ENCODE measurements at places on chromosomes 1 and 21.

DNA sequence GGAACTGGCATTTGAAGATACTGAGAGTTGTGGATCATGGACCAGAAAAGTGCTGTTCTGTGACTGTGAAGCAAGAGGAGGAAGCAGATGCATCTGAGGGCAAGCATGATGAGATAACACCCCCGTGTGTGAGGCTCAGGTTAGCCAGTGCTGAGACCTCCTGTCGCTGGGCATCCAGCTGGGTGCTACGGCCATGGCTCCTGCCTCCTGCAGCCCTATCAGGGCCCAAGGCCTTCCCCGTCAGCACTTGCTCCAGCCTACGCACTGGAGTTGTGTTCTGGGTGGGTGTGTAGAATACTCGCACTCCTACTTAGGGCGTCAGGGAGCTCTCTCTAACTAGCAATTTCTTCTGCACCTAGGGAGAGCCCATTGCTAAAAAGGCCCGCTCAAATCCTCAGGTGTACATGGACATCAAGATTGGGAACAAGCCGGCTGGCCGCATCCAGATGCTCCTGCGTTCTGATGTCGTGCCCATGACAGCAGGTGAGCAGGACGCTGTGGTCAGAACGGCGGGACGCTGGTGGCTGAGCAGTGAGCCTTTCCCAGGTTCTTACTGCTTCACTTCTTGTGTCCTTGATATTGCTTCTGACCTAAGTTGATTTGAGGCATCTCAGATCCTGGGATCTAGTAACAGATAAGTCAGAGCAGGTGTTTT lies 6.5 kb downstream of the PPIE start:
- DNase-seq, result no peak

- DNase-seq, result peak; percentile 70
Observed at GRCh38 chr1:169427081-169427641, at the start of gene CCDC181. Gene CCDC181, minus strand, starts transcription at chr1:169427474. Its CDS starts 2,547 bp downstream, at chr1:169424927.

DNA sequence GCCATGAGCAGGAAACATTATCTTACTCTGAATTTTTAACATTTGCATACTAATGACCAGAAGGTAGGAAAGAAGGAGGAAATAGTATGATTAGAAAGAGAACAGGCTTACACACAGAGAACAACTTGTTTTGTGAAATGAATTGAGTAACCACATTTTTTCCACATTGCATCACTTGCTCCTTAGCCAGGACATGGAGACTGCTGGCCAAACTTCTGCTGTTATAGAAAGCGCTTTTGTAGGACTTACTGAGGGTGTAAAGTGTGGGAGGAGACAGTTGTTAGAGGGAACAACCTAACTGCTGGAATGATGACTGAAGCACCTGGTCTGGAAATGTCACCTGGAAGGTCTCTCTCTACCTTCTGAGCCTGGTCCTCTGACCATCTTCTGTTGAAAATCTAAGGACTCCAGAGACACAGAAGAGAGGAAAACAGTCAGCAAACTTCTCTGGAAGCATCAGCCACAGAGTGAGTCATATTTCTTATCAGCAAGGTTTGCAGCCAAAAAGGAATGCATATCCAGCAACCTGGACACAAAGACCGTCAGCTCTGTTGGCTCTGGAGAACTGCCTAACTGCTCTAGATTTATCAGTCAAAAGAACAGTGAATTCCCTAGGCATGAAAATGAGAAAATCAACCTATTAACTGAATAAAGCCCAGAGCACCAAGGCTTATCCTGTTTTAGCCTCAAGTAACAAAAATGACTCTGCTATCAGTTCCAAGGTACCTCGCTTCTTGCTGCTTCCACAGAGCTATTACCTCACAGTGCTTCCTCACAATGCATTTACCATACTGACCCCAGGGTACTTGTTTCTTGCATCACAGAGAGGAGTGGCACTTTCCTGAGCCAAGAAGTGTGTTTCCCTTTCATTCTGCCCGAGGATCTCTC lies 88.0 kb upstream of the SLFNL1 start:
- no peak for DNase-seq

DNA sequence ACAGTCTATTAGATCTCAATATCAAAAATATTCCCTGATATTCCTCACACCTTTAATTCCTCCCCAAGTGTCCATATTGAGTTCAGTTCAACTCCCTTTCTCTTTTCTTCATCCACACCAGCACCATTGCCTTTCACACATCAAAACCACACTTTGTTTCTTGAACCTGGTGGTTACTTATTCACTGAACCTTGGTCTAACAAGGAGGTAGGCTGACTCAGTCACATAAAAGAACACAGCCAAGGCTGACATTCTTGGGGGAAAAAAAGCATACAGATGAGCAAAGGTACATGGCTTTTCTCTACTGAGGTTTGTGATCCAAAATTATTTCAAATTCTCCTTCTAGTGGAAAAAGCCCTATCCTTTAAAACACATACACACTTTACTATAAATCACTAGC lies 131.7 kb upstream of the USH2A start:
- no peak for DNase-seq

GRCh38 chr21:42537106-42537742 lies 23.6 kb downstream of the SLC37A1 start:
- DNase-seq, result no peak

DNA sequence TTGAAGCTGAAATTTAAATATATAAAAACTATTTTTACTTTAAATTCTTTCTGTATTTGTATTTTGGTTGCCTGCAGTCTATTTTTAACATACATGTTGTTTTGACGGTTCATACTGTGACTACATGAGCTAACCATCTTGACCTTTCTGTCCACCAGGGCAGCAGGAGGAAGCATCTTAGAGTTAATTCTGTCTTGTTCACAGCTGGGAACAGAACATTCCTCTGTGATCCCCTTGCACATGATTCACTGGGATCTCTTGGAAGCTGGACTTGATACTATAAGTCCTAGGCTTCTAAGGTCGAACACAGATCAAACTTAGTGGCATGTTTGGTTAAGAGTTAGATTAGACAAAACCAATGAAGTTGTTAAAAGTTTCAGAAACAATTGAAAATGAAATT lies 99.7 kb downstream of the NFIA start:
- DNase-seq, result no peak

DNA sequence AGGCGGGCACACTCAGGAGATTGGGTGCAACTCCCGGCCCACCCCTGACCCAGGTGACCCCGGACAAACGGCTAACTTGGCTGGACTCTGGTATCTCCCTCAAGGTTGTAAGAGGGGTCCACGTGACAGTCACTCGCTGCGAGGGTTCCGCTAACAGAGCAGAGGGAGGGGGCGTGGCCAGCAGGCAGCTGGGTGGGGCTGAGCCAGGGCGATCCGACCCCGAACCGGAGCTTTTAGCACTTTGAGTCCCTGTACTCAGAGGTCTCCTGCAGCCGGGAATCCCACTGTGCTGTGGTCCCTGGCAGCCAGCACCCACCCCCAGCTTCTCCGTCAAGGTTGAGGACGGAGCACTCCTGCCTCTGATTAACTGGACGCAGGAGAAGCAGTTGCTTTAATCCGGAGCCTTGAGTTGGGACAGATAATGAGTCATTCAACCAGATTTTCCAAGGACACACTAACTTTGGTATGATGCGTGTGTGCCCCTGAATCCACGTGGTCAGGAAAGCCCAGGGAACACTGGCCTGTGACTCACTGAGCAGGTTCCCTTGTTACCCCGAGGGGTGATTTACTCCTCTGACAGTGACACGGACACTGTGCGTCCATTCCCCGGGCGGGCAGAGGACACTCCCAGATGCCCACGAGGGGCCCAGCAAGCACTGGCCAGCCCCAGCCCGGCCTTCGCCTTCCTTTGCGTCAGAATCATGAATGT lies 16.8 kb downstream of the TRPM2 start:
- no peak for DNase-seq

- no peak for DNase-seq
Observed at GRCh38 chr1:16281765-16282164, 44.8 kb upstream of the CPLANE2 start.

DNA sequence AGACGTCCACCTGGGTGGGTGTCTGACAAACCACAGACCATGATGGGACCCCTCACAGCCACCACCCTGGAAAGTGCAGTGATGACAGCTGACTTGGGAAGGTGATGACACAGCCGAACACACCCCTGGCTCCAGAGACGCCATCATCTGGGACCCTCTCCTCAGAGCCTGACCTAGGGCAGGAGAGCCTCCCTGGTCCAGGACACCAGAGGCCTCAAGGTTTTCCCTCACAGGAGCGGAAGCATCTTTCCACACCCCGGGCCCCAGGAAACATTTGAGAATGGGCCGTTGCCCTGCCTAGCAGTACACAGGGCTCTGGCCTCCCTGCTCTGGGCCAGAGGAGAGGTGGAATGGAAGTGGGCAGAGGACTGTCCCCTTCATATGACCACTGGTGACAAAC lies 79.7 kb downstream of the SYT2 start:
- no peak for DNase-seq

- no peak for DNase-seq
Observed at GRCh38 chr1:51644533-51645197, 27.8 kb downstream of the OSBPL9 start.

Data from mesothelial cell of epicardium (in vitro differentiated cells).